ENCODE measurements at places on chromosomes 13 and 19. TPM values are rescaled to one million over a fixed set of nuclear protein-coding genes. Genes with fewer than 3 reads are reported as not detected.

DNA sequence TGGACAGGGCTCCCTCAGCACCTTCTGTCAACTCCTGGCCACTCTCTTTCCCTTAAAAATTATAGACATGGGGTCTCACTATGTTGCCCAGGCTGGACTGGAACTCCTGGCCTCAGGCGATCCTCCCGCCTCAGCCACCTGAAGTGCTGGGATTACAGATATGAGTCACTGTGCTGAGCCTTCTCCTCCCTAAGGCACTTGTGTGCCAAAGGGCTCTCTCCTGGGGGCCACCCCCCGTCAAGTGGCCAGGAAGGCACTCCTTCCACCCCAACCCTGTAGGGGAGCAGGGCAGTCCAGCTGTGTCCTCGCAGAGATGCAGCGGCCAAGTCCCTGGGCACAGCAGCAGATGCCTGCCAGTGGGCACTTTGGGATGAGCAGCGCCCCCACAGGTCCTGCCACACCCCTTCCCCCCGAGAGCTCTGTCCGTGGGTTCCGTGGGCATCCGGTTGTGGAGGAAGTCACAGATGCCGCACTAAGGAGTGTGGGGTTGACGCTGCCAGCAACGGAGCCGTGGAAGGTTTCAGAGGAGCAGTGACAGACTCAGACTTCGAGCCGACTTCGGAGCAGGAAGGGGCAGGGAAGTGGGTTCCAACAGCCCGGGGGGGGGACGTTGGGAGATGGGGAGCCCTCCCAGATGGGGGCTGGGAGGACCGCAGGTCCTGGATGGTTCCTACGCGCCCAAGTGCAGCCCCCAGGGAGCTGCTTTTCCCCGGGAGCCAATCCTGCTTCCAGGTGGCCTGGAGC is 3.3 kb upstream of the UQCR11 start:
- H3K27me3 ChIP-seq, result no peaks in the 10 kb centered on the region
- no peak overlapping the region for H3K4me3 ChIP-seq
- peaks cover 22% of the 10 kb centered on the region for H3K4me1 ChIP-seq

- no peaks in the 10 kb centered on the region for H3K27me3 ChIP-seq
- H3K27ac ChIP-seq, result peak overlapping the region; percentile 91
- H3K36me3 ChIP-seq, result no peaks in the 10 kb centered on the region
- no peak for DNase-seq
- H3K4me1 ChIP-seq, result peaks cover 43% of the 10 kb centered on the region
- no peak overlapping the region for H3K4me3 ChIP-seq
Observed at GRCh38 chr13:30744056-30744680, 8.8 kb downstream of the ALOX5AP start.

The GNG8 gene
- not detected for total RNA-seq

The ATXN8OS gene
- total RNA-seq, result not detected

All from Panc1 (cell line).